ENCODE measurements at places on chromosomes 5 and 9.

- no peak for DNase-seq
Measured at GRCh38 chr5:169178754-169179153, 122.2 kb downstream of the SLIT3 start.

DNA sequence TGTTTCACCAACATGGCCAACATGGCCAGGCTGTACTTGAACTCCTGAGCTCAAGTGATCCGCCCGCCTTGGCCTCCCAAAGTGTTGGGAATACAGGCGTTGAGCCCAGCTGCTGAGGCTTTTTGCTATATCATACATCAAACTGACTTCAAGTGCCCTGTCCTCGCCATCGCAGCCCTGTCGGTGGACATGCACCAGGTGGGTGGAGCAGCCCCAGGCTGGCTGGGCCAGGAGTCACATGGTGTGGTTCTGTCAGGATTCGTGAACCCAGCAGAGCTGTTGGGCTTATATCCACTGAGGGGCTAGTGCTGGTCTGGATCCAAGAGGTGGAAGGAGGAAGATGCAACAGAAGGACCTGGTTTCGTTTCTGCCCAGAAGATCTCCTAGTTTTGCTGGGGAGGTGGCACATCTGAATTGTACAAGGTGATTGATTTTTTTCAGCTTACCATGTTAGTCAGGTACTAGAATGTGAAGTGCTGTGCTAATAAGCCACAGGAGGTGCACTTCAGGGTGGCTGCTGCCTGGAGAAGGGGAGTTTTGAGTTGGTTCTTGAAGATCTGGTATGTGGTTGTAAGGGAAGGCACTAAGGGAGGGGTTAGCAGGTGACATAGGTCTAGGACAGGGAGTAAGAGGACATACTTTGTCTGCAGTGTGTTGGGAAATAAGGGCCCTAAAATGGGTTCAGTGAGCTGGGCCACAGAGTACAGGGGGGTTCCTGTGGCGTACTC, 16.1 kb downstream of the PCBD2 start:
- DNase-seq, result no peak

GRCh38 chr5:154371687-154372086, 74.1 kb upstream of the SAP30L start:
- DNase-seq, result no peak

DNA sequence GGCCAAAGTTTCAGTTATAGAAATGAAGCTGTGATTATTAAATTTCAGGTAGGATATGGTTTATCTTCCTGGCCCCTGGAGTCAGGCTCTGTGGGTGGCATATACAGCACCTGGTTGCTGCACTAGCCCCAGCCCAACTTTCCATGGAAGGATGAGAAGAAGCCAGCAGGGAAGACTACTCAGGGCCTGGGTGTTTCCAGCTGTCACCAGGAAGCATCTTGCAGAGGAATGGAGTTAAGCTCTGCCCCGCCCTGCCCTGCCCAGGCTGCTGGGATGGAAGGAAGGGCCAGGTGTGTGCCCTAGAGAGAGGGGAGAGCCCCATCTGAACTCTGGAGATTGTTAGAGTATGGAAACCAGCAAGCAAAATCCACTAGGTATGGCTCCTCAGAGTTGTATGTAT, 42.8 kb upstream of the FAT2 start:
- no peak for DNase-seq

- no peak for DNase-seq
Measured at GRCh38 chr5:54148067-54148845, 162.1 kb downstream of the ARL15 start.
